ENCODE measurements at places on chromosomes 1 and 21.

GRCh38 chr21:37932936-37933335, 16.7 kb upstream of the KCNJ6 start:
- no peak for DNase-seq

GRCh38 chr1:234243521-234244260, 129.6 kb upstream of the COA6 start:
- no peak for DNase-seq

- no peak for DNase-seq
Observed at GRCh38 chr1:14944471-14944985, 209.0 kb upstream of the TMEM51 start.

GRCh38 chr21:38847556-38847955, 41.8 kb downstream of the ETS2 start:
- DNase-seq: no peak

GRCh38 chr1:1433804-1434130, 1.7 kb upstream of the VWA1 start:
- DNase-seq: no peak

DNA sequence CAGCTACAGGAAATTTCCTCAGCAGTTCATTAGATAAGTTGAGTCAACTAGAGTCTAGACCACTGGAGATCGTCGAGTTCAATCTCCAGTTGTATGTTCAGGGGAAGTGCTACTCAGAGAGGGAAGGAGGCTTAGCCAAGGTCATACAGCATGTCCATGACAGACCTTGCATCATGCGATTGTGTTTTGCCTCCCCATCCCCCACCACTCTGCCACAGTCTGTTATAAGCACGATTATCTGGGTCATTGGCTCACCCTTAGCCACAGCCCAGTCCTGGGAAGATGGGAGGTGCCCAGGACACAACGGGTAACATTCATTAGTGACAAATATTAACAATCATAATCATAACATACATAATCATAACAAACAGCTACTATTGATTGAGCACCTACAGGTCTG, 18.9 kb upstream of the GRIK3 start:
- DNase-seq: no peak

DNA sequence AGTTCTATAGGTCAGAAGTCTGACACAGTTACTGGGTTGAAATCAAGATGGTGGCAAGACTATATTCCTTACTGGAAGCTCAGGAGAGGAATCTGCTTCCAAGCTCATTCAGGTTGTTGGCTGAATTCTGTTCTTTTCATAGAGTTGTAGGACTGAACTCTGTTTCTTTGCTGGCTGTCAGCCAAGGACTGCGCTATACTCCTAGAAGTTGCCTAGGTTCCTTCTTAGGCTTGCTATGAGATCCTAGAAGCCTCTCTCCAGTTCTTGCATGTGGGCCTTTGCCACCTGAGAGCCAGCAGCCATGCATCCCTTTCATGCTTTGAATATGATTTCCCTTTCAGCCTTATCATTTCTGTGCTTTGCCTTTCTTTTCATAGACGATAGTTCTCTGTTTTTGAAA, 176.4 kb downstream of the RPS6KC1 start:
- no peak for DNase-seq

- DNase-seq: no peak
Observed at GRCh38 chr21:43654806-43655489, 4.3 kb downstream of the HSF2BP start.

GRCh38 chr1:27418326-27419185, 26.1 kb downstream of the GPR3 start:
- DNase-seq: no peak

GRCh38 chr1:22518379-22518778, 44.9 kb upstream of the EPHA8 start:
- DNase-seq: no peak

DNA sequence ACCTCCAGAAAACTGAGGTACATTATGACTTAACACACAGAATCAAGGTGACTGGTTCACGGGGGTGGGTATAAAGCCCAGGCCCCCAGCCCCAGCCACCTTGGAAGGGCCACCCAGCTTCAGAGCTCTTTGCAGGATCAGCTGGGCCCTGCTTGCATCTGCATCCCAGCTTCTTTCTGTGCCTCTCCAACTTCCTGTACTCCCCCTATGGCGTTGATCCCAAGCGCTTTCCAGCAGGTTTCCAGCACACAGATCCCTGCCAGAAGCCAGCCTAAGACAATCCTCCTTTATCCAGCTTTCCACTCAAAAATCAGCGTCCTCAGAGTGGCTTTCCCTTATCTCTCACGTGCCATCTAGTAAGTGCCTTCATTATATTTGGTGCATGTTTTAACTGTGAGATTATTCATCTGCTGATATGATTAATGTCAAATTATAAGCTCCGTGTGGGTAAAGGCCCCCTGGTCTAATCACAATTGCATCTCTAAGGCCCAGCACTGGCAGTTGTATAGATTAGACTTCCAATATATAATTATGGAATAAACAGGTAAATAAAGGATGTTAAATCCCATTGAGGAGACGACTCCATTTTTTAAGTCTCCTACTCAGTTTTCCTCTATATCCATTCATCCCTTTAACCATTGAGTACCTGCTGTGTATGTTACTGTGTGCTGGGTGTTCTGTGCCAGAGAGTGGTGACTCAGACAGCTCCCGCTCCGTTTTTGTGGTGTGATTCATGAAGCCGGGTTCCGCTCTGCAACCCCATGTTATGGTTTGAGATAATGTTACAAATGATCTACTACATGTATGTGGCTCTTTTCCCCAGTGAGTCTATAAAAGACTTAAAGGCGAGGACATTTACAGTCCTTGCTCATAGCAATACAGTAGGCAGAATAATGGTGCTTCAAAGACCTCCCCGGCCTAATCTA, 387.6 kb downstream of the PCP4 start:
- DNase-seq: no peak

GRCh38 chr1:63789856-63790605, 16.2 kb downstream of the ROR1 start:
- no peak for DNase-seq

- no peak for DNase-seq
Observed at GRCh38 chr1:111709986-111710385, 29.2 kb downstream of the INKA2 start.

- no peak for DNase-seq
Observed at GRCh38 chr1:115251856-115252255, 86.2 kb downstream of the NGF start.

DNA sequence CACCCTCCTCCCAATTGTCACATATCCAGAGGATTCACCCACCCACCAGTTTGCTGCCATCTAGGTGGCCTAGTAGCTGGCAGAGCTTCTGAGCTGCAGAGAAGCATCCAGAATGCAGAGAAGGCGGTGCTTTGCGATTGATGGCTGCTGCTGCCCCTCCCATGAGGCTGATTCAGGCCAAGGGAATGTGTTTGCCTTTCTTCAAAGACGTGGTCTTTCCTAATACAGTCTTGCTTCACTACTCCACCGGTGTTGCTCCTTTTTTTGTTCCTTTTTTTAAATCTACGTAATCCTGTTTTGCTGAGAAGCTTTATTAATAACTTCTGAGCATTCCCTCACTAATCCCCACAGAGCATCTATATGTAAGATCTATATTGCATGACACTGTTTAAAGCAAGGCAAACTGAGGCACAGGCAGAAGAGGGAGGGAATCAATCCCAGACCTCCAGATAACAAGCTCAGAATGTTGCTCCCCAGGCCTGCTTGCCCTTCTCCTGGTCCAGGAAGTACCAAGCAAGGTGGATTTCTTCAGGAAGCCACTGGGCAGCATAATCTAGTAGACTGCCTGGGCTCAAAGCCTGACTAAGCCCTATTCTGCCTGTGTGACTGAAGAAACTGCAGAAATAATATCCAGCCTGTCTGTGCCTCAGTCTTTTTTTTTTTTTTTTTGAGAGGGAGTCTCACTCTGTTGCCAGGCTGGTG, 275.5 kb upstream of the FMN2 start:
- DNase-seq: peak; percentile 20

GRCh38 chr1:38273196-38273804, 226.7 kb upstream of the POU3F1 start:
- DNase-seq: no peak

- no peak for DNase-seq
Observed at GRCh38 chr21:38282921-38283320, 26.1 kb downstream of the KCNJ15 start.

- no peak for DNase-seq
Observed at GRCh38 chr1:88647249-88647645, 36.8 kb upstream of the PKN2 start.

DNA sequence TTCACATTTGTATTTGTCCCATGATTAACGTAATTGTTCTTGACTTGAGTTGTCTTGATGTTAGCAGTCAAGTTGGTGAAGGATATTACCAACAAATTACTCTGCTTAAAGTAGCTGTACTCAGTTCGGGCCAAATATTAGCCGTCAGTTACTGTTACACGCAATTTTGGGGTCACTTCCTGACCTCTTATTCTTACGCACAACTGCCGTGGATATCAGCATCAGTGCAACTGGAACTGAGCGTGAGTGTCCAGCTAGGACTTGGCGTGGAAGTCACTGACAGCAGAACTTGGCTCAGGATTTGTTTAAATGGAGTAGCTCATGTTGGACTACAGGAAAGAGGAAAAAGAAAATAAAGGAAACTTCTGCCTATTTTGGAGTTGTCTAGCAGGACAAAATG, 56.4 kb downstream of the ADAMTS1 start:
- no peak for DNase-seq

DNA sequence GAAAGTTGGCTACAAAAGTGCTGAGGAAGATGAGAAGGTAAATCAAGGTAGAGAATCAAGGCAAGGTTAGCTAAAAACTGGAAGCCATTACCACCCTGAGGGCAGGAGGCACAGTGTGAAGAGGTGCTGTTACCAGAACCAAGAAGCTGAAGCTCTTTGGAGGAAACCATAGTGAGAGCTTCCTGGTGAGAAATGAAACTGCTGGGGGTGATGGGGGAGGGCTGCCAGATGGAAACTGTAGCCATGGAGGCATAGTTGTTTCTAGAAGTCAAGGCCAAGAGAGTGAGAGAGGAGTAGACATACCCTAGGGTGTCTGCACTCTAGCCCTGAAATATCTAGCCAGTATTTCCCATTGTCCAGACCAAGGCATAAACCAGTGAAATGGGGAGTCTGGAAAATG, 28.7 kb downstream of the IFI44 start:
- no peak for DNase-seq

GRCh38 chr21:26888931-26889330, 43.7 kb upstream of the ADAMTS1 start:
- DNase-seq: no peak

DNA sequence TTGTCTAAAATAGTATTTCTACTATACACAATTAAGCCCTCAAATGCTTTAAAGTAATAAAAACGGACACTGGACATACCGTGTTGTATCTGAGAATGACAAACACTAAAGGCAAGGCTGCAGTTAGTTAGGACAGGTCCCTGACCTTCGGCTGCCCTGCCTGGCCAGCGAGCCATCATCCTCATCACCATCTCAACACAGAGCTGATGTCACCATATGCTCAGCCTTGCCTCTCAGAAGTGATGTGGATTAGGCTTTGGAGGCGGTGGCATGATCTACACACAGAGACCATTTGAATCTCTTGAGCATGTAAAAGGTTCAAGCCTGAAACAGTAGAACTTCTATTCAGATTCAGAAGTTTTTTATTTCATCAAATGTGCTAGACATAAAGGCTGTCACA, 244.7 kb downstream of the SDCCAG8 start:
- DNase-seq: no peak

DNA sequence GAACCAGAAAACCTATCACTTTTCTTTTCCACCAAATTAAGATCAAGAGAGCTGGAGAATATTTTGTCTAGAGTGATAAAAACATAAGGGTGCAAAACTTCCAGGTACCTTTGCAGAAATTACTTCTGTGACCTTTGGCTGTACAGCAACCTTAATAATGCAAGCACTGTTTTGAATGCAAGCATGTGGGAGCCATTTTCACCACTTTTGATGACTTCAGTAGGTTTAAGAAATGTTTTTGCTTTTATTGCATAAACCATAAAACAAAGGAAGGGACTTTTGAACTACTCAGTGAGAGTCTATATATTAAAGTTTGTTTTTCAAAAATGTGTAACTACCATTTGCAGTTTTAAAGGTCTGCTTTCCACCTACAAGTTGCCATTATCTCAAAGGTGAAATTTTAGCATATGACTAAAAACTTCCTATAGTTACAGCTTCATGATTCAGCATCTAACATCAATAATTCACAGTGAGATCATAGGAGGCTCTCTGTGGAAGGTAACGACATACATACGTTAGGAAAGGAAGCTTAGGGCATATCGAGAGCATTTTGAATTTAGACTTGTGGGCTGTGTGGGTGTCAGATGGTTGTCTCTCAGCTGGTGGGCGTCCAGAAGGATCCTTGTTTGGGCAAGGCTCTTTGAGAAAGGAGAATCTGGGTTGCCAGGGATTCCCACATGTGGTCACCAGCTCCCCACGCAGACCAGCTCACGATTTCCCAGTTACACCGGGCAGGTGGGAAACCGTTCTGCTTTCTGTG, 1.1 kb upstream of the GADD45A start:
- DNase-seq: peak; percentile 11

DNA sequence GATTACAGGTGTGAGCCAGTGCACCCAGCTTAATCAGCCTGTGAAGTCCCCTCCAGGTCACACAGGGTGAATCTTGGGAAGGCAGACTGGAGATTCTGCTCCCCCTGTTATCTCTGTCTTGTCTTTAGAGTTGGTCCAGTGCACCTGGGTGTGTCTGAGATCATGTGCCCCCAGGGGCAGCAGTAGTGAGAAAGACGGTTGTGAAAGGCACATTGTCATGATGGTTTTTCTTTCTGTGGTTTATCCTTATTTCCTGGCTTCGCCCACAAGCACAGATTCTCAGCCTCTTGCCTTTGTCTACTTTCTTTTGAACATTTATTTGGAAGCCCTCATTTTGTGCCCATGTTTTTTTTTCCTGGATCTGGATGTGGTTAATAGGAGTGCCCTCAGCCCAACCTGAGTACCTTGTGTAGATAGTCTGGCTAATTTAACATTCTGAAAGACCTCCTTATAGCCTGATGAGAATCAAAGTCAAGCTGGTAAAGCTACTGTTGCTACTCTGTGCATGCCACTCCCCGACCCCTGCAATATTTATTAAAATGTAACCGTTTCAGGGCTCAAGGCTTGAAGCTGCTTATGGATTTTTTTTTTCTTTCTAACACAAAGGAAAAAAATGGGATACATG, 23.7 kb downstream of the UCK2 start:
- DNase-seq: no peak

- no peak for DNase-seq
Observed at GRCh38 chr1:176330782-176331181, 123.7 kb upstream of the COP1 start.

- DNase-seq: no peak
Observed at GRCh38 chr1:85093644-85094043, 45.3 kb upstream of the MCOLN3 start.

- no peak for DNase-seq
Observed at GRCh38 chr1:59393211-59394180, 96.6 kb downstream of the FGGY start.
